Dermis blood vessel endothelial cell (primary cell): ENCODE measurements at places on chromosomes 2 and 18.

DNA sequence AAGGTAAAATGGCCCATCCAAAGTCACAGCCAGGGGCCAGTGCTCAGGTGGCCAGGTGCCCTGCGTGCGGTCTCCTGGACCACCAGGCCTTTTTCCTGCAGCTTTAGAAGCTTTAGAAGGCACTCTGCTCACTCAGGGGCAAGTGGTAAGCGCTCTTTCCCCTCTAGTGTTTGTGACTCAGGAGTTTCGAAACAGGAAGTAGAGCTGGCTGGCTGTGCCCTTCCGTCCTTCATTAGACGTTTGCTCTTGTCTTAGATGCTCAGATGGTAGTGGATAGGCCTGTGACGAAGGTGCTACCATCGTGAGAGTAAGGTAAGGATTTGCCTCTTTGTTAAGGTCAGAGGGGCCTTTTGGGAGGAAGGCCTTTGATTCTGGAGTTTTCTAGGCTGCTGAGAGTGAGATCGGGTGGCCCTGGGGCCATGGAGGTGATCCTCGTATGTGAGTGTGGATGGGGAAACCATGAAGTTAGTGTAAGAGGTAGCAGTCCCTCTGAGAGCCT is at the start of gene CASP8:
Gene CASP8, plus strand, starts transcription at position 235 of the 499 bp plus-strand sequence. CDS start 5,951 bp downstream, outside the sequence.
- DNase-seq: peak; percentile 61

GRCh38 chr18:43192408-43192807 is 76.9 kb upstream of the RIT2 start:
- no peak for DNase-seq

DNA sequence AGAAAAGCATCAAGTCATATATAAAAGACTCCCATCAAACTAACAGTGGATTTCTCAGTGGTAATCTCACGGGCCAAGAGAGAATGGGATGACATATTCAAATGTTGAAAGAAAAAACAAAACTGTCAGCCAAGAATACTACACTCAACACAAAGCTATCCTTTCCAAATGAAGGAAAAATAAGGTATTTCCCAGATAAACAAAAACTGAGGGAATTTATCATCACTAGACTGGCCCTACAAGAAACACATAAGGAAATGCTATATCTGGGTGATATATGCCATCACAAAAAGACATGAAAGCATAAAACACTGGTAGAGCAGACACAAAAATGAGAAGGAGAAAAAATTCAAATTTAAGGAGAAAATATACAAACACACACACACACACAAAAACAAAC is 118.6 kb downstream of the ACVR1 start:
- no peak for DNase-seq

GRCh38 chr18:5986257-5986931 is 91.1 kb upstream of the TMEM200C start:
- no peak for DNase-seq

DNA sequence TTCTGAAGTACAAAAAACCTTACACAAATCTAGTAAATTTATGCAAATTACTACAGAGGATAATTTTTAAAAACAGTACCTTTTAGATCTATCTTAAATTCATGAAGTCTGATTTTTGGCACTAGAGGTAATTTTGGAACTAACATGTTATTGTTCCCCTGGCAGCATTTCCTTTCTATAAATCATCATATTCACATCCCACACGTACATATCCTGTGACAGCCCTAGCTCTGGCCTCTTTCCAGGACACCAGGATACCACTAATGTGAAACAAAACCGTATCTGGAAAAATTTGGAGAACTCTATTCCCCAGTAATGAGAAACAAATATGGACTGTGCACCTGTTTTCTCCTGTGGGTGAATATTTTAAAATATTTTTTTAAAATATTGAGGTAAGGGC is 14.0 kb upstream of the BIRC6 start:
- peak; percentile 97 for DNase-seq

DNA sequence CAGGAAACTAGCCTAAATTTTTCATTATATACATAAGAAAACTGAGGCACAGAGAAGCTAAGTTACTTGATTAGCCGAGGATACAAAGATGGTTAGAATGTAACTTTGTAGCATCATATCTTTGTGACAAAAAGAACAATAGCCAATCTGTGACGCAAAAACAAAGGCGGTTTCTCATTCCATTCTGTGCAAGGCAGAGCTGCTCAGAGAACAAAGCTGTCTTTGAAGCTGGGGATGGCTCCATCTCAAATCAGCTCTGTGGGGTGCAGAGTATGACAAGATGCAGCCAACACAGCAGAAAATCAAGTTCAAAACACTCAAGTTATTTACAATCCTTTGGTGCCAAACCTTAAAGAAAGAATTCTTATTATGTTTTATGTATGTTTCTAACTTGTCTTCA is 81.9 kb upstream of the VWC2L start:
- DNase-seq: no peak

- no peak for DNase-seq
These were observed 7.4 kb downstream of the CERKL start for GRCh38 chr2:181649436-181649979.

GRCh38 chr18:55054021-55054990 is 95.0 kb upstream of the CCDC68 start:
- DNase-seq: no peak
